ENCODE measurements at places on chromosomes 3 and 15.
A peak's percentile ranks its signal among the peaks of the same experiment; 100 is the strongest.

- DNase-seq = no peak
These were observed 27.6 kb downstream of the HDAC11 start for GRCh38 chr3:13507570-13508339.

DNA sequence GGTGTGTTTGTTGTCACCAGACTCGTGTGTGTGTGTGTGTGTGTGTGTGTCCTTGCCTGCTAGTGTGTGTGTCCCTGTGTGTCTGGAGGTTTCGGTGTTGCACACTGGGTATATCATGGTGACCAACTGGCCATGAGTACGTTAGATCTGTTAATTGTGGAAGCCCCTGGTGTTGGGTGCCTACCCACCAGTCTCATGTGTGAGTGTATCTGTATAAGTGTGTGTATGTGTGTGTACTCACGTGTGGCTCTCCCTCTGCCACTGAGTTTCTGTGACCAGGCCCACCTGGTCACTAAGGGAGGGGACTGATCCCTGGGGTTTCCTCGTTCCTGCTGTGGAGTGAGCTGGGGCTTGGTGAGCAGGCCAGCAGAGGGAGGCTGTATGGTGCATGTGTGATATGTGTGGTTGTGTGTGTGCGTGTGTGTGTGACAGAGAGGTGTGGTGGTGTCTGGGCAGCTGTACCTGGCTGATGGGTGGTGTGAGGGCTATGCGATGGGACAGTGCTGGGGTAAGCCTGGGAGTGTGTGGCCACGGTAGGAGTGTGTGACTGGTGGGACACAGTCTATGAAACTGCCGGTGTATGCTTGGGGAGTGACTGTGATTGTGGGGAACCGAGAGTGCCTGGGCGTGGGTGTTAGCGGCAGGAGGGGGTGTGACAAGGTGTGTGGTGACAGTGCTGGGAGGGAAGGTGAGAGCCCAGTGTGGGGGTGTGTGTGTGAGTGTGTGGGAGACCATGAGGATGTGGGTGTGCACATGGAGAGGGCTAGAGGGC lies 1.8 kb downstream of the PRKCD start:
- DNase-seq = no peak

GRCh38 chr15:100210338-100210737 lies 131.4 kb downstream of the ADAMTS17 start:
- no peak for DNase-seq

DNA sequence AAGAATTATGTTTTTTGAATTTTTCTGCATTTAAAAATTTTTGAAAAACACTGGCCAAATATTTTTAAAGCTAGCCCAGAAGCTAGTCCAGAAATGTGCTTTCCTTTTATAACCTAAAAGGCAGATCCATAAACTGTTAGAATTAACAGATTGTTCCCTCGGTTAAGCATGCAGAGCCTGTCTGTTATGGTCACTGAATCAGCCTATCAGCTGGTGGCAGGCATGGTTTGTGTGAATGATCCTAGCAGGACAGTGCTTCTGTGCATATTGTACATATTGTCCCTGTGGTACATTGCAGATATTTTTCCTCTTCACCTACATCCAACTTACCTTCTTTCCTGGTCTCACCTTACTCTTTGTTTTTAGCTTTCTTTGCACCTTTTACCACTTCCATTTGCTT lies 53.3 kb downstream of the RARB start:
- DNase-seq = no peak

GRCh38 chr3:47601281-47601680 lies 22.6 kb upstream of the CSPG5 start:
- peak; percentile 23 for DNase-seq

DNA sequence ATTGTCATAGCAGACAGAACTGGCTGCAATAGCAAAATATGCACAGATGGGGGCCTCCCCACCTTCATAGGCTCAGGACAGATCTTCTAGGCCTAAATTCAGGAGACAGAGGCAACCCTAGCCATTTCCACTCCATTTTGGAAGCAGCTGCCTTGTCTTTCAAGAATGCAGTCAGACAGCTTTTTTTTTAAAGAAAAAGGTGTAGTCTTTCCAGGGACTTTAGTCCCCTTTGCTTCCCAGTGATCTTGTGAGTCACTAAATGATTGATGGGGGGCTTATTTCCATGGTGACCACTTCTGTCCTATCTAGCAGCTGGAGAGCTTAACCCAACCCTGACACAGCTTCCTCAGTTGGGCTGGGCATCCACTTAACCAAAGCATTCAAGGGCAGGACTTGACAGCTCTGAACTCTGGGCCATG lies 165.9 kb downstream of the TPRG1 start:
- DNase-seq = no peak

GRCh38 chr15:70726753-70727152 lies 36.6 kb downstream of the UACA start:
- DNase-seq = no peak

- DNase-seq = no peak
These were observed 36.0 kb upstream of the CMTM8 start for GRCh38 chr3:32202496-32202895.

DNA sequence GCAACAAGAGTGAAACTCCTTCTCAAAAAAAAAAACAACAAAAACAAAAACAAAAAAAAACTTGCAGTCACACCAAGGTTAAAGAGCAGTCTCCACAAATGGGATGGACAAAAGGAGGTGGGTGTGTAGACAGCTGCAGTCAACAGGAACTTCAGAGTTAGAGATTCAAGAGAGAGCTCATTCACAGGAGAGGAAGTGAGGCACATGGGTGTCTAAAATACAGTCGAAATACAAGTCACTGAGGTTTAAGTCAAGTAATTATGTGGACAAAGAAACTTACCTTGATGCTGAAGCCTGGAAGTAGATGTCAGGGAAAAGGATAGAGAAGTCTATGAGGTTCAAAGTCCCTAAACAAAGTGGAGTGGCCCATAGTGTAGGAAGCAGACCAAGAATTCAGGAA lies 14.8 kb downstream of the MRPS11 start:
- no peak for DNase-seq

DNA sequence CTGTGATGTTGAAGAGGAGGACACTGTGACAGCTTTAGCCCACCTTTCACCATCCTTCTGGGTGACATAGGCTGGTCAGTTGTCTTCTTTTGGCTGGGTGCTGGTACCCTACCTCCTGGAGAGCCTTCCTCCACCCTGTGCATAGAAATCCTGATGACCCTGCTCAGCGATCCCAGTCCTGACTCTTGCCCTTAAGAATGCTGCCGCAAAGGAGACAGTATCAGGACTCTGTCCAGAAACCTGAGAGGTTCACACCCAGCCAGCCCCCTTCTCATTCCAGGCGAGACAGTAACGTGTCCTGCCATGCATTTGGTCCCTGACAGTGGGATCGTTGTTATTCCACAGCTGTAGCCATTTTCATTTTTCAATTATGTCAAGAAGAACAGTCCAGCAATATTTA lies 312.8 kb upstream of the CHRM5 start:
- DNase-seq = no peak

DNA sequence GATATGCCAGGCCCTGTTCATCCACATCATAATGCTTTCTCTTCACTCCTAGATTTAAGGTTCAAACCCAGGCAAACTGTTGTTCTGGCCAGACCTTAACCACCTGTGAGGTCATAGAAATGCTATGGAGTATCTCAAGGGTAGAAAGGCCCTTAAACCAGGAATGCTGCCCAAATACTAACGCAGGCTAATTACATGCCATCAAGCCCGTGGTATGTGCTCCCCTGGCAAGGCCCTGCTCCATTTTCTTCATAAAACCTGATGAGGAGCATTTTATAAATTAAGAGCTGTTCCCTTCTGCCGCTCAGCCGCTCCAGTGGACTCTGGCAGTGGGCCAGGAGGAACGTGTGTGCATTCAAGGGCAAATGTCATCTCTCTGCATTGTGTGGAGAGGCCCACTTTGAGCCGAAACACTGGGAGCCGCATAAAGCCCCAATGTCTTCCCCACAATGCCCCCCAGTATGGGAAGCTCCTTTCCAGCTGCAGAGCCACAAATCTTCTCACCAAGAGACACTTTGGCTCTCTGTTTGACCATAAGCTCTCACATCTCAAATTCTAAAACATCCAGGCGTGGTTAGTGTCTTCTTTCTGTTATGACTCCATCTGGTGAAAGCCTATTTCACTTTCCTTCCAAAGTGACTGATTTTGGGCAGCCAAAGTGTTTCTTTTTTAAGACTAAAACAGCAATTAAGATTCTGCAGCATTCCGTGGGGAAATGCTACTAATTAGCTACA lies 210.8 kb upstream of the NR2E3 start:
- no peak for DNase-seq

DNA sequence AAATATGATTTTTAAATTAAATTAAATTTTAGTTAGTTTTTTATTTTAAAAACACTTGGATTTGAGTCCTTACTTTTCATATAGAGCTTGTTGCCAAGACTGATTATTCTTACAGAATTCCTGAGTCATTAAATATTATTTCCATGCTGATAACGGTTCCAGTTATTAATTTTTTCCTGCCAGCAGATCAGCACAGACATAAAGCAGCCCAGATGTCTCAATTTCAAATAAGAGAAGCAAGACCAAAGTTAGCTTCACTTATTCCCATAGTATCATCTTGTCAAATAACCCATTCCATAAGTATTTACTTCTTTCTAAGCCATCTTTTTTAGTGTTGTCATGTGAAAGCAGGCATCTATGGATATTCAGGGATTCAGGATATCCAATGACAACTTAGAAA lies 75.3 kb downstream of the SSR3 start:
- no peak for DNase-seq

- DNase-seq = no peak
These were observed 133.5 kb downstream of the PDZRN3 start for GRCh38 chr3:73491287-73491662.

DNA sequence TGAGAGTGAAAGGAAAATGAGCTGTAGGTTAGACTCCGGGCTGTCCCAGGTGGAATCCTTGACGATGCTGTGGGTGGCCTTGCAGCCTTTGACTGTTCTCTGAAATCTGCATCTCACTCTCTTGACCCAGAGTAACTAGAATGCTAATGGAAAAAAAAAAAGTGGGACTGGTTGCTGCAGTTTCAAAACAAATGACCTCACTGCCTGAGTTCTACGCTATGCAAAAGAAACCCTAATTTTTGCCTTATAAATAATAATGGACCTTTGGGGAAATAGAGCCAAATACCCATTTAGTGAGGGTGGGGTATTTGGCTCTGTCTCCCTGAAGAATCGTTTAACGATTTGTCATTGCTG lies 309.7 kb upstream of the C2CD4B start:
- no peak for DNase-seq

DNA sequence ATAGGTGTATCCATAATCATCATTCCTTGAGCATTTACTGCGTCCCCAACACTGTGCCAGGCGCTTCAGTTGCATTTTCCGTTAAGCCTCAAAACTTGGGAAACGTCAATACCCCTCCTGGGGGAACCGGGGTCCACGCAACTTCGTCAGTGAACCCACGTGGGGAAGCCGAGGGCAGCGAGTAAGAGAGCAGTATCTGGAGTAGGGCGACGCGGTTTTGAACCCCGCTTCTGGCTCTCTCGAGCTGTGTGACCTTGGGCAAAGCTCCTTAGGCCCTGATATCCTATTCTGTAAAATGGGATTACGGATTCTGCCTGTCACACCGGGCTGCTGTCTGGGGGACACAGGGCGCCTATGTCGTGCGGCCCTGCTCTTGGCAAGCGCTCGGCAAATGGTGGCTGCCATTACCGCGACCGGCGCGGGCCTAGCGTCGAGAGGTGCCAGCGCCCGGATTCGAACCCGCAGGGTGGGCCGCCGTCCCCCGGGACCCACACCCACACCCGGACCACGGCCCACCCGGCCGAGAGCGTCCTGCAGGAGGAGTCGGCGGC lies 590 bp downstream of the POLG start:
- DNase-seq = peak; percentile 55

DNA sequence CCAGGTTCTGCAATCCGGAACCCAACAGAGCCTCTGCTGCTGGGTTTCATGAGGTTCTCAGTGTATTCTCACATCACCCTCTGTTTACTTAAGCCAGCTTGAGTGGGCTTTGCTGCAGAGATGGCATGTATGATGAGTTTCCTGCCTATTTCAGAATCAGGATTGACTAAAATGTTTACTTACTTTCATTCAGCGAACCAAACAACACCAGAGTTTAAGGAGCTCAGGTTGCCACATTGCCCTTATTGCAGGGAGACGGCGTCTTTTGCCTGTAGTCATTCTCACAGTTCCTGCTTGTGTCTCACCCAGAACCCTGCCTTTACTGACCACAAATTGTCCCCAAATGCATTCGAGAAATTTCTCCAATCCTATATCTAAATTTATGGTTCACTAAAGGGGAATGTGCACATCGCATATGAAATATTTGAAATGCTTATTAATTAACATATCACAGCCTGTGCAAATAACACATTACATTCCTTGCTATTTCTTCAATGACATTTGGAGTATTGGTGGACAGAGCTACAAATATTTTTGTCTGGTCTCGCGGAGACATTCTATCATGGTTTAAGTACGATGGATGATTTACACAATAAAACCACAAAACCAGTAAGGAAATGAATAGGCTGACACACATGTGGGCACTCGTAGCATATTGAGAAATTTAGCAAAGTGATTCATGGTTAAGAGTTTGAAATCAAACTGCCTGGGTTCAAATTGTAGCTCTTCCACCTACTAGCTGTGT lies 377.2 kb upstream of the CFAP20DC start:
- no peak for DNase-seq

DNA sequence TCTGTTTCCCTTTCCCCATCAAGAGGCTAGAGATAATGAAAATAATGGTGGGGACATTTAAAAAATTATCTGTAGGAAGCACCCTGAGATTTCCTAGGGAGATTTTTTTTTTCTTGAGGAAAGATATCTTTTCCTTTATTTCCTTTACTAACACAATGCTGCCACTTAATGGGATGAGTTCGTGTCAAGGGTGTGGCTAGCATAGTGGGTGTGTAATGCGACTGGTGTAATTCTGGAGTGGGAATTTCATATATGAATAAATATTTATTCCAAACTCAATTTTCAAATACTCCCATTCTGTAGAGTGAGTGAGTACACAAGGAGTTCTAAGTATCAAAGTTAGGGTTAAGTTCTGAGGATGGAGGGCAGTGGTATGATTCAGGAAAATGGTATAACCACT lies 66.1 kb upstream of the GALNT15 start:
- no peak for DNase-seq

- no peak for DNase-seq
These were observed 15.3 kb downstream of the ZBTB38 start for GRCh38 chr3:141383555-141384129.

GRCh38 chr3:63689285-63689684 lies 36.8 kb downstream of the SNTN start:
- no peak for DNase-seq

GRCh38 chr3:107392549-107393165 lies 15.4 kb downstream of the CCDC54 start:
- DNase-seq = no peak

DNA sequence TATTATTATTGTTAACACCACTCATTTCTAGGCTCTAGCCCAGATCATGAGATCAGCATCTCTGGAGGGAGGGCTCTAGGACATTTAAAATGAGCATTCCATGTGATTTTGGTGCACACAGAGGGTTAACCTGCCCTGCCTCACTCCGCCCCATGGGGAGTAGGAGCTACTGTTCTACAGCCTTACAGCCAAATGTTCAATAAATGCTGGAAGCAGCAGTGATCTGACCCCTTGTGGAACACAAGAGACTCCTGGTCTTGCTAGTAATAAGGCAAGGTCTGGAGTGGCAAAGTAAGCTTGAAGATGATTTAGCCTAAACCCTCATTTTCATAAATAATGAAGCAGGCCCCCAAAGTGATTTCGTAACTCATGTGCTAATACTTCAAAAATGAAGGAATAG lies 166.4 kb upstream of the EOMES start:
- no peak for DNase-seq
